ENCODE measurements at places on chromosomes 5 and 9.

- peak; percentile 15 for DNase-seq
Measured at GRCh38 chr5:74056789-74057164, 430.8 kb downstream of the ARHGEF28 start.

GRCh38 chr9:130062750-130063149 lies 9.0 kb downstream of the GPR107 start:
- DNase-seq = no peak

DNA sequence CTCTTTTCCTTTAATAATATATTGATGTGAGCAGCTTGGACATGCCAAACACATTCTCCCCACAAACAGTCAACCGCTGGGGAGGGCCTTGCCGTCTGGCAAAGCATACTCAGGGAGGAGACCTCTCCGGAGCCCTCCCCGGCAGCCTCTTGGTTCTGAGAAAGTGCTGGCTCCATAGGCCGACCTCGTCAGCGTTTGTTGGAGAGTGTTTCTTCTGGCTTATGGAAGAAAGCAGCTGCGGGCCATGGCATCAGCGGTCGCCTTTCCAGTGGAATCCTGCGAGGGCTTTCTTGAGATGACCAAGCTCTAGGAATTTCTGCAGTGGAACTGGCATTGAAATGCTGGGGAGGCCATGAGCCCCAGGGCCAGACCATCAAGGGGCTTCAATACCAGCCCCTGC lies 405.7 kb upstream of the IRX4 start:
- no peak for DNase-seq

- no peak for DNase-seq
Measured at GRCh38 chr5:2179861-2180260, 297.1 kb upstream of the IRX4 start.

DNA sequence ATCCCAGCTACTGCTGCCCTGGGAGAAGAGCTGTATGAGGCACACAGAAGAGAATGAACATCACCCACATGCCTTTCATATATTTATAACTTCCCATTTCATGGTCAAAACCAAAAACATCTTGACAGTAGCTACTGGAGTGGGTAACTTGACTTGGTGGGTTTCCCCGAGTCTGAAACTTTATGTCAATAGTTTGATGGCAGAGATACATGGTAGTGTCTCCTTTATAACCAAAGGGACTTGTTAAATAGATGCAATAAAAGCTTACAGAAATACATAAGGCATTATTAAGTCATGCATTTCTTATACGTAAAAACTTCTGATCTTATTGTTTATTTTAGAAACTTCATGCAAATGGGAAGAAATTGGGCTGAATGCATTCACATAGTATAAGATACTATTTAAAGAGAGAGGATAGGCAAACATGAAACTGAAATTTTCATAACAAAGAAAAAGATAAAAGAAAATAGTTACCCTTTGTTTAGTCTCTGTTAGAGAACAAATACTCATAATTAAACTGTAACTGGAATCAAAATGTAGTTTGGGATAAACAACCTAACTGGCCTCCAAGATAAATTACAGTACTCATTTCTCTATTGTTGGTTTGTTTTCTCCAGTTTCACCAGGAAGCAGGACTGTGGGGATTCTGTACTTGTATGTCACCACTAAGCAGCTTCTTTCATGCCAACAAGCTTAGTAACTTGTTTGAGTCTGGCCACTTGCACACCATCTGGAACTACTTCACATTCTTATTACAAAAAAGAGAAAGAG lies 459.3 kb upstream of the MEF2C start:
- no peak for DNase-seq

DNA sequence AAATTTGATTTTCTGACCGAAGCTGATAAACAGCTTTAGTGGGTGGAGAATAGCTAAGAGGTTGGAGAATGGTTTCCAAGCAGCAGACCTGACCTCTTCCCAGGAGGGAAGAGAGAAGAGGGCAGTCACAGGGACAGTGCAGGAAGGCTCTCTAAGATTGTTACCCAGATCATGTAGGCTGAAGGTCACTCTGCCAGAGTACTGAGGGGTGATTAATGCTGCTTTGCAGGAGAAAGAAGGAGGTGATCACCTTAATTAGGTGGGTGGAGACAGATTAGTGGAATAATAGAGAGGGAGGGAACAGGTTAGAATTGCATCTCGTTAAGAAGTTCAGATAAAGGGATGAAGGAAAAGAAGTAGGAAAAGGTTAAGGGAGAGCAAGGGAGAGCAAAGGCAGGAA lies 440.5 kb downstream of the BRINP1 start:
- DNase-seq = no peak

GRCh38 chr5:10301842-10302610 lies 5.7 kb downstream of the CMBL start:
- DNase-seq = no peak

GRCh38 chr5:105617436-105618215 lies 2053.1 kb downstream of the EFNA5 start:
- no peak for DNase-seq

- DNase-seq = no peak
Measured at GRCh38 chr5:10709409-10709808, 51.6 kb downstream of the DAP start.

- no peak for DNase-seq
Measured at GRCh38 chr5:78763659-78764189, 115.2 kb upstream of the LHFPL2 start.

DNA sequence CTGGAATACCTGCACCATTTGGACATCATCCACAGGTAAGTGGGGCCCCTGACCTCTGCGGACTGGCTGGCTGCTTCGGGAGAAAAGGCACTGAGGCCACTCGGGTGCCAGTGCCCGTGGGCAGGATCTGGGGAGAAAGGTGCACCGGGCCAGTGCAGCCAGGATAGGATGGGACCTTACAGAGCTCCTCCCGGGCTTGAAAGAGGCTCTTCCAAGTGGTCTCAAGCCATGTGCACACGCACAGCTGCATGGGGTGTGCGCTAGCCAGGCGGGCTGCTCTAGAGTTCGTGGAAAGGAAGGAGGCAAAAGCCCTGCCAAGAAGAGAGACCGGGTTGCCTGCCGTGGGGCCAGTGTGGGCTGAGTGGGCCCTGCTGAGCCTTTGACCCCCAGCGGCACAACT lies 13.4 kb downstream of the STKLD1 start:
- DNase-seq = no peak

DNA sequence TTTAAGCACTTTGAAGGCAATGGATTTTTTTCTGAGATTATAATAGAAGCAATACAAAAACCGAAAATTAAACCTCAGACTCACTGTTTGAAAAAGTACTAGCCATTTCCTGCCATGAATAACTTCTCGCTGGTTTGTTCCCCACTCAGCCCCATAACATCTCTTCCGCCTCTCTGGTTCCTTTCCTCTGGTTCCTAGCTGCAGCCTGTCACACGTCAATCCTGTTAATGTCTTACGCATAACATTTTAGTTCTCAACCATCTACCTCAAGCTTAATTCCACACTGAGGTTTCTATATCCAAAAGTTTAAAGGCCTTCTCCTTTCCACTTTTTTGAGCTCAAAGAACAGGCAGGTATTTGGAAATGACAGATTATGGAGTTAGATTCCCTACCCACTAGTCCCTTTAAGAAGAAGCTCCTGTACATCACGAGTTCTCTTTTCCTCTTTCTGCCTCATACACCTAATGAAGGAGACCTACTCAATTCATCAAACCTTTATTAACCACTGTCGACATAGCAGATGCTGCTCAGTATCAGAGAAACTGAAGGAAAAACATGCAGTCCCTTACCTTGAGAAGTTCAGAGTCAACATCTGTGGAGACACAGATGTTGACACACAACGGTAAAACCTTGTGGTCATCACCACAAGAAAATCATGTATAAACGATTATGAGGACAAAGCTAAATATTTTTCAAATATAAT lies 243.0 kb upstream of the PTGER4 start:
- DNase-seq = no peak

DNA sequence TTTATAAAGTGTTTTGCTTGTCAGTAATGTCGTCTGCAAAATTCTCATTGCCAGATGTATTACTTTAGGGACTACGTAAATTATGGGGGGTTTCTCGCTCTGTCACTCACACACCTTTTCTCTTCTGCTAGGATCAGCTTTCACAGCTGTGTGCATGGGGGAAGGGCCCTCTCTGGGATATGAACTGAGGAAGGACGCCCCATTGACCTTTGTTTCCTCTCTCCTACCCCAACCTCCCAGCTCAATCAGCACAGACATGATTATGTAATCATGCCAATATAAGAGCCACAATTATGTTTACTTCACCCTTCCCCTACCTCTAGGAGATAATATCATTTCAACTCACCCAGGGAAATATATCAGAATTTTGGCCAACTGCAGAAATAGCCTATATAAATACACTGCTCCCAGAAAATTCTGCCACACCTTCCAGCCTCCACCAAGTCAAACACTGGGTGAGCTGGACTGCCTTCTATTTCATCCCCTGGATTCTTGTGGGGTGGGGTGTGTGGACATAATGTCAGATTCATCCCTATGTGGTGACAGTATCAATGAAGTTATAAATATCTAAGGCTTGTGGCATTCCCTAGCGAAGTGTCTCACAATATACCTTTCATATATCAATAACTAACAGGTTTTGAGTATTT lies 12.6 kb upstream of the SEMA5A start:
- no peak for DNase-seq

DNA sequence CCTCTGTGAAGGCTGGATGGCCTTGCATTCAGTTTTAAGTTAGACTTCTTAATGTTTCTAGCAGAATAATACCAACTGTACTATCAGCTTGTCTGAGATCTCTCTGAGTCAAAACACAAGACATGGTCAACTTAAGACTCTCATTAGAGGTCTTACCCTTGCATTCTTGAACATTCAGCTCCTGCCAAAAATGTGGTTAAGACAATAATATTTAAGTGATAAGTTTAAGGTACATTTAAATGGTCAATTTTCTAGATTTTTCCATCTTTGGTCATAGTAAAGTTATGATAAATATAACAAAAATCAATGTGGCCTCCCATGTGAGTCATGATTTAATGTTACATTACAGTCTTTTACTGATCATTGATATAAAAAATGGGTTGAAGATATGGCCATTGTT lies 75.0 kb downstream of the NR2F1 start:
- no peak for DNase-seq

GRCh38 chr9:27571011-27571410 lies 2.3 kb downstream of the C9orf72 start:
- no peak for DNase-seq

- peak; percentile 81 for DNase-seq
Measured at GRCh38 chr5:180784497-180785097, 18.0 kb downstream of the MGAT1 start.

DNA sequence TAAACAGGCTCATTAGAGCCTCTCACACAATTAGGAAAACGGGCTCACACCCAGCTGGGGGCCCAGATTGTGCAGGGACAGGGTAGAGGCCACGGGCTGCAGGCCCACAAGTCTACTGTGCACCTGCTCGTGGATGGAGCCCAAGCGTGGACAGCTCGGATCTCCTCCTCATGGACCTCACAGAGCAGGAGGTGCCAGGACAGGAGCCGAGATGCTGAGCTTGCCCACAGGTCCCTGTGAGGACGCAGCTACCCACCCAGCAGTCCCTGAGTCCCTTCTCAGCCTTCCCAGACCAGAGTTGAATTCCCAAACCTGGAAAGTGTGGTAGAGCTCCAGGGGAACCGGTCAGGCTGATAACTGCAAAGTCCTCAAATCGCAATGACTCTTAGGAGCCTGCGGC lies 70.6 kb upstream of the OLFM1 start:
- DNase-seq = no peak

- no peak for DNase-seq
Measured at GRCh38 chr9:20373263-20373662, 249.0 kb downstream of the MLLT3 start.

GRCh38 chr9:128203024-128203706 lies at the start of gene DNM1:
Gene DNM1 (plus strand): TSS chr9:128203379. CDS start chr9:128203471, 92 bp downstream.
- peak; percentile 85 for DNase-seq

DNA sequence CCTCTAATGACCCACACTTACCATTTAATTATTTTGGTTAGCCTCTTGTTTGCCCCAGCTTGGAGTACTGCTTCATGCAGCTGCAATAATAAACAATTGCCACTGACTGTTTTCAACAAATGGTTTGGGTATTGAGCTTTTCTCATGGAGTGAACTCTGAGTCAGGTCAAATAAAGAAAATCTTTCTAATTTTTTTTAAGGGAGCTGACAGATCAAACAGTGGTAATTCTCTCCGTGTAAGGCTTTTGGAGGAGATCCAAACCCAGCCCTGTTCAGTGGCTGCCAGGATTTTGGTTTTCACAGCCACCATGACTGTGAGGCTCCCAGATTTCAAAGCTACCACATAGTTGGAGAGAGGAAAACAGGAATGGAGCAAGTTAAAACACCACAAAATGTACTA lies 110.7 kb upstream of the EFNA5 start:
- DNase-seq = no peak

- DNase-seq = no peak
Measured at GRCh38 chr5:94010814-94011213, 269.4 kb upstream of the POU5F2 start.

GRCh38 chr5:157874861-157875260 lies 15.9 kb upstream of the CLINT1 start:
- DNase-seq = no peak

- no peak for DNase-seq
Measured at GRCh38 chr5:96096724-96097123, 135.1 kb upstream of the ELL2 start.

DNA sequence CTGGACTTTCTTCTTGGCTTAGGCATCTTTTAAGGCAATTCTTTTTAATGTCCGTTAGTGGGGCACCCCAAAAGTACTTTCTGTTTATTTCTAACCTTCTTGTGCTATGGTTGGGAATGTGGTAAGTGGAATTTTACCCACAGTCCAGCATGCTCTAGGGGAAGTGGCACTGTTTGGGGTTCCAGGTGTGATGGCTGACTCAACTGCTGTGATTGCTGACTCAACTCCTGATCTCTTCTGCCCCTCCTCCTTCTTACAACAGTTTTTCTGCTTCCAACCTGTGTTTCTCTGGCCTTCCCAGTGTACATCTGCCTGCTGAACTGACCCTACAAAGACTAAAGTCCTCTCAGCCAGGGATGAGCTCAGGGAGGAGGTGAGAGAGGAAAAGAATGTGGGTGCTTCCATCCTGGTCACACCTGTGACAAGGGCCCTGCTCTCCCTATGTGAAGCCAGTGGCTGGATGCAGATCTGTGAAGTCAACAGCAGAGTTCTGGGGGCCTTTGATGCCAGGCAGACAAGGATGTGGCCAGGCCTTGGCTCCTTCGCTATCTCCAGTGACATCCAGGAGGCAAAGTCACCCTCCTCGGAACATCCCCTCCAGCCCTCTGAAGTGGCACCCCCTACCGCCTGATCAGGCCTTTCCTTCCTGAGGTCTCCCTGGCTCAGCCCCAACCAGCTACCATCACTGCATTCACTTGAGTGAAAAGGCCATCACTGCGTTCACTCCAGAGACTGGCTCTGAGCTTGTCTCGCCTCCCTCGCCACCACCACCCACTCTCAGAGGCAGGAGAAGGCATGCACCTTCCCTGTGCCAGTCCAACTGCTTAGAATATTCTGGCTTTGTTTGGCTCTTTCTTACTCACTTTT lies 72.2 kb downstream of the C5orf15 start:
- DNase-seq = no peak

- DNase-seq = no peak
Measured at GRCh38 chr5:159206368-159206767, 3.0 kb downstream of the RNF145 start.

Measured in HTR-8/SVneo (cell line).